Right renal pelvis (tissue), 4 donors: ENCODE measurements at places on chromosomes 3 and 15. TPM values are rescaled to one million over a fixed set of nuclear protein-coding genes. Genes with fewer than 3 reads are reported as not detected.

DNA sequence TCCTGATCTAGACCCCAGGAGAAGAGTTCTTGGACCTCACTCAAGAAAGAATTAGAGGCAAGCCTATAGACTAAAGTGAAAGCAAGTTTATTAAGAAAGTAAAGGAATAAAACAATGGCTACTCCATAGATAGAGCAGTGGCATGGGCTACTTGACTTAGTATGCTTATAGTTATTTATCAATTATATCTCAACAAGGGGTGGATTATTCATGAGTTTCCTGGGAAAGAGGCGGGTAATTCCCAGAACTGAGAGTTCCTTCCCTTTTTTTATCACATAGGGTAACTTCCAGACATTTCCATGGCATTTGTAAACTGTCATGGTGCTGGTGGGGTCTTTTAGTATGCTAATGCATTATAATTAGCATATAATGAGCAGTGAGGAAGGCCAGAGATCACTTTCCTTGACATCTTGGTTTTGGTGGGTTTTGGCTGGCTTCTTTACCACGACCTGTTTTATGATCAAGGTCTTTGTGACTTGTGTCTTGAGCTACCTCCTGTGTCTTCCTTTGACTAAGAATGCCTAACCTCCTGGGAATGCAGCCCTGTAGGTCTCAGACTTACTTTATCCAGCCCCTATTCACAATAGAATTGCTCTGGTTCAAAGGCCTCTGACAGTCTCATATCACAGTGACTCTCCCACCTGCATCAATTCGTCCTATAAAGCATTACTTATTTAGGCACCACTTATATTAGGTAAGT is 35.3 kb upstream of the PLSCR2 start:
- no peak for DNase-seq

DNA sequence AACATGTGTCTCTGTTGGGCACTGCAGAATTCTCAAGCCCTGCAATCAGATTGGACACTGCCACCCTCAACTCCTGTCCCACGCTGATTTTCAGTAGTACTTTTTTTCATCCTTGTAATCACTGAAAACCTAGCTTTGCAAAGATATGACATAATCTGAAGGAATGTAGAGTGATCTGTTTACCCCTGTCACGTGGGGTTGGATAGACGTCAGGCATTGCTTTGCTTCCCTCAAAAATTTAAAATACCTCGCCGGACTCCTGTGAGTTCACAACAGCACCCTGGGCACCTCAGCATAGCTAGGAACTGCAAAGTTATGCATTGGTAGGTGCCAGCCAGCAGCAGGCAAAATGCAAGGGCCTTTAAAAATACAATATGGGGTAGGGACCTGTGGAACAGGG is 71.1 kb upstream of the OXTR start:
- DNase-seq, result no peak

DNA sequence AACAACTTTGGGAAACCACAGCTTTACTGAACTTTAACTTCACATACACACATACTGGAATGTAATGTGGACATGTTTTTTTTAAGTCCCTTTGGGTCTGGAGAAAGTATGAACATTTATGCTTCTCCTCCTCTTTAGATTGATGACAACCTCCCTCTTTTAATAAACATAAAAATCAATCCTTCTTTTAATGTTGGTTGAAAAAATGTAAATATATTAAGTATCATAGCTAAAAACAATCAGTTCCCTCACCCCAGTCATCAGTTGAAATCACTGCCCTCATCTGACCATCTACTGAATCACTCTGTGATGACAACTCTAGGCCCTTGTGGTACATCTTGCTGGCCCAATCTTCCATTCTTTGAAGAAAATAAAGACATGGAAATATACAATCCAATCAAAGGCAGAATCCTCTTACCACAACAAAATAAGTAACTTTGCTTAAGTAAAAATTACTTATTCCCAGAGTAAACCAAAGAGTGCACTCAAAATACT is 6.4 kb downstream of the AAGAB start:
- no peak for DNase-seq

GRCh38 chr15:58870451-58870850 is 63.0 kb downstream of the SLTM start:
- DNase-seq, result no peak

DNA sequence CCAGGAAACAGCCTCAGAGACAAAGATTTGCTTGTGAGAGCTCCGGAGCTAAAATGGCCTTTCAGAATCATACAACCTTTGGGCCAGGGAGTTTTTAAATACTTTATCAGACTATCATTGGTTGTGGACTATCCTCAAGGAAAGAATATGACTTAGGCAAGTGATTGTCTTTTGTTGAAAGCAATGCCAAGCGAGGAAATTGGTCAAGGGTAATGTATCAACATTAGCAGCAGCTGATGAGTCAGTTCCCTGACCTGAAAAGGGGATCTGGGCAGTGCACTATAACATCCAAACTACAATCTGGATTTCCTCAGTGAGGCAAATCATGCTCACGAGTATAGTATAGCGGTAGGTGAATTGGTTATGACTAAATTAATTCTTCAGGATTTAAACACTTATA is 303.6 kb downstream of the LSAMP start:
- no peak for DNase-seq

DNA sequence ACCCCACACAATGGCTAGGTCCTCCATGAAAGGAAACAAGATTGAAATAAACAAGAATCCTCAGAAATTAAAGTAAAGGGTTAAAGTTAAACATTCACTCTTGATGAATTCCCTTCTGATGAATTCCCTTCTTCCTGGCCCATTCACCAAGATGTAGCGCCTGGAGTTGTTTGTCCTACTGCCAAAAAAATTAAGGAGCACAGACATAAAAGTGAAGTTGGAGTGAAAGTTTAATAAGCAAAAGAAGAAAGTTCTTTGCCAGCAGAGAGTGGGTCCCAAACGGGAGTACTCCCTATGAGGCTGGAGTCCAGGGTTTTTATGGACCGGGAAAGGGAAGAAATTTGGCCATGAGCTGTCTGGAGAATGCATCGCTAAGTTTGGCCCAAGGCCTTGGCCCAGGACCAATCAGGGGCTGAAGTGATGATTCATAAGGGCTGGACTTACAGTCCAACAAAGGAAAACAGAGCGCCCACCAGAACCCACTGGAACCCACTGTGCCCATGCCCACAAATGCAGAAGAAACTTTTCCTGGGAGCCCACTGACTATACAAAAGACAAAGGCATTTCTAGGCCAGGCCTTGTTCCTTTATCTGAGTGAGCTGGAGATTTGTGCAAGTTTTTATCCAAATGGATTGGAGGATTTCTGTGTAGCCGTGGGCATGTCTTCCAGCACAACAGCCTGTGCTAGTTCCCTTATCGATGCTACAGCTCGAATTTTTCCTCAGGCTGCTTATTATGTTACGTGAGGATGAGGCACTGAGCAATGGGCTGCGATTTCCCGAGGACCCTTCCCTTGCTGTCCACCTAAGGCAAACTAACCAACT is 1561.6 kb downstream of the OTOL1 start:
- DNase-seq, result no peak

Gene RASL12
- 5.9 TPM for polyA plus RNA-seq

Gene C3orf33
- 18.6 TPM for polyA plus RNA-seq

Gene VIPR1
- 2.5 TPM for polyA plus RNA-seq
